ENCODE measurements at places on chromosomes 4 and X.

GRCh38 chrX:71534773-71535544, 2.1 kb downstream of the OGT start:
- DNase-seq = no peak

DNA sequence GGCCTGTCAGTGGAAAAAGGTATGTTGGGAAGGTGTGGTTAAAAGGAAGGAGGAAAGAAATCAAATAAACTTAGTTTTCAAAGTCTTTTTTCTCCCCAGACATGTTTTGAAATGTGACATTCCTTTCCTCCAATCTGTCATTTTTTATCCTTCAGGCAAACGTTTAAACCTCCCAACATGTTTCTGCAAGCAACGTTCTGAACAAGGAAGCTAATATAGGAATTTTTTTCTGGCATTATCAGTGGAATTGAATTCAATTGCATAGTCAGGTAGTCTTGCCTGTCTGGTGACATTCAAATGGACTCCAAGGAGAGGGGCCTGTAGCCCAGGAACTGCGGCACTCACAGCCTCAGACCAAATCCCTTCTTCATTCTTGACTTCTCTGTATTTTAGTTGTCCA, 30.0 kb upstream of the RASSF6 start:
- no peak for DNase-seq

DNA sequence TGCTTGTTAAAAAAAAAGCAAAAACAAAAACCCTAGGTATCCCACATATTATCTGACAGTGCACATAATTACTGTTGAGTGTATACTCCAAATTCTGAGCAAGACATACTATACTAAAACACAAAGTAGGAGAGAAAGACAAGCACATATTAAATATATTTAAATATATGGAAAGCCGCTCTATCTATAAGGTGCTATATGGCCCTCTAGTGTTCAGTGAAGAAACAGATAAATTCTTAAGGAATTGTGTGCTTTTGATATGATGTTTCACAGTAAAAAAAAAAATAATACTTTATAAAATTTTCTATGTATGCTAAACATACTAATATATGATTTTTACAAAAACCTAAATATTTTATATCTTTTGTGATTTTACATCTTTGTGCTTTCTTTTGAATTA, 137.8 kb downstream of the FBXW7 start:
- no peak for DNase-seq

DNA sequence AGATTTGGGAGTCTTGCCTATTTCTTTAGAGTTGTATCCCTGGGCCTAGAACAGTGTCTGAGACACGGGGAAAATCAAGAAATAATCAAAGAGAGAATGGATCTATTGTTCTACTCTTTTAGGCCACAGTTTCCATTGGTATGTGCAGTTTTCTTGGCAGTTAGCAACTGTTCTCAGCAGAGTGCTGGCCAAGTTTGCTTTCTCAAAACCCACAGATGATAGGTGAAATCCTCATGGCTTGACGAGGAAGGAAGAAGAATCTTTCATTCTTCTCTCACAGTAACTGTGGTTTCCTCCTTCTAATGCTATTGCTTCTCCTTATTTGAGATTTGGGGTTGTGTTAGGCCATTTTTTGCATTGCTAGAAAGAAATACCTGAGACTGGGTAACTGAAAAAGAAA, 42.2 kb downstream of the AGA start:
- no peak for DNase-seq

- no peak for DNase-seq
Measured at GRCh38 chrX:77299549-77299948, 147.6 kb upstream of the FGF16 start.

DNA sequence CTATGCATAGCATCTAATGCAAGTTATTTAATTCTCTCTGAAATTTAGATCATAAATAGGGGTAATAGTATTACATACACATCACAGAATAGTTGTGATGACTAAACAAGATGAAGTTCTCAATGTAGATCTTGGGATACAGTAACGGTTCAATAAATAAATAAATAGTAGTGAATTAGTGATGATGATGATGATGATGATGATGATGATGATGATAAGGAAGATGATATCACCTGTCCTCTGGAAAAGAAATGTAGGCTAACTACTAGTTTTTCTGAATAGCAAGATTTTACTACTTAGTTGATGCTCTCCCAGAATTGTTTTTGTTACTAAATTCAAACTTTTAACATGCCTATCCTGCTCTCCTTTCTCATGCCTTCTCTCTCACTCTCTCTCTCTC, 30.3 kb downstream of the SH3BGRL start:
- DNase-seq = no peak

DNA sequence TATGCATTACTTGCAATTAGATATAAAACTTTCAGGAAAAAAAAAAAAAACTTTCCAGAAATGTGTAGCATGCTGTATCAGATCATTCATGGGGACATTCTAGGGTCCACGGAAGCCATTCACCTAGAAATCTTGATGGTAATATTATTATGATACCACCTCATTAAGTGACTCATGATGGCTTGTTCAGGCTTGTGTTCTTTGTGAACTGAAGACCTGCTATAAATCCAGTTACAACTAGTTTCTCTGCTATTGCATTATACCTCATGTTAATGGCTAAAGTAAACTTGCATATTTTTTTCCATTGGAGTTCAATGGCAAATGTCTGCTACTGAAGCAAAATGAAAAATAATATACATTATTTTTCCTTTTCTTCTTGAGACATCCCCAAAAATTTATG, 35.3 kb upstream of the PTPN13 start:
- no peak for DNase-seq

- DNase-seq = no peak
Measured at GRCh38 chrX:40100141-40100536, 2.4 kb upstream of the BCOR start.

- no peak for DNase-seq
Measured at GRCh38 chr4:183550345-183551093, 45.7 kb downstream of the ING2 start.

- DNase-seq = no peak
Measured at GRCh38 chrX:153397256-153397960, 3.7 kb downstream of the PNMA6E start.

DNA sequence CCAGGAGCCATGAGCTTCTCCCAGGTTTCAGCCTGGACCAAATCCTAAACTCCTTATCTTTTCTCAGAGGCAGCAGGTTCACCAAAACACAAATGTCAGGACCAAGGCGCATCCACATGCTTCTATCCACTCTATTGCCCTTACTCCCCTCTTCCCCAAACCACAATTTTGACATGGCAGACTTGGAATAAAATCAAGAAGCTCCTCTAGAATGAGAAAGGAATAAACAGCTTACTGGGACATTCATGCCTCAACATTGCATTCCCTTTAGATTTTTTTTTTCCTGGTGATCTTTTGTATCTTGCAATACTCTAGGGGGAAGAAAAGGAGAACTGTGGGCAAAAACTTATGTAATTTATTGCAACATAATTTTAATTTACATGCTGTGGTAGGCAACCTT, 119.1 kb downstream of the TSPAN5 start:
- no peak for DNase-seq

DNA sequence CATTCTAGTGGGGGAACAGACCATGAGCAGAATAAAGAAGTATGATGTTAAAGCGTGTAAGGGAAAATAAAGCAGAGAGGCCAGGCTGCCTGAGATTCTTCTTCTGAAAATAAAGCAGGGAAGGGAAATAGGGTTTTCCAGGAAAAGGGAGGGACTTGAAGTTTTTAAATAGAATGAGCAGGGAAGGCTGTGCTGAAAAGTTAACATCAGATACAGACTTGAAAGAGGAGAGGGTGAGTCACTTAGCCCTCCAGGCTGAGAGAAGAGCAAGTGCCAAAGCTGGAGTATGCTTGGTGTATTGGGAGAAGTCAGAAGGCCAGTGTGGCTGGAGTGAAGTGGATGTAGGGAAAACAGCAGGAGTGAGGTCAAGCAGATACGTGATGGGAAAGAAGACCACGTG, 10.0 kb upstream of the PLK4 start:
- DNase-seq = no peak

- DNase-seq = no peak
Measured at GRCh38 chr4:78414116-78414515, 137.5 kb upstream of the ANXA3 start.

GRCh38 chr4:123671636-123672404, 275.2 kb downstream of the SPRY1 start:
- DNase-seq = no peak

DNA sequence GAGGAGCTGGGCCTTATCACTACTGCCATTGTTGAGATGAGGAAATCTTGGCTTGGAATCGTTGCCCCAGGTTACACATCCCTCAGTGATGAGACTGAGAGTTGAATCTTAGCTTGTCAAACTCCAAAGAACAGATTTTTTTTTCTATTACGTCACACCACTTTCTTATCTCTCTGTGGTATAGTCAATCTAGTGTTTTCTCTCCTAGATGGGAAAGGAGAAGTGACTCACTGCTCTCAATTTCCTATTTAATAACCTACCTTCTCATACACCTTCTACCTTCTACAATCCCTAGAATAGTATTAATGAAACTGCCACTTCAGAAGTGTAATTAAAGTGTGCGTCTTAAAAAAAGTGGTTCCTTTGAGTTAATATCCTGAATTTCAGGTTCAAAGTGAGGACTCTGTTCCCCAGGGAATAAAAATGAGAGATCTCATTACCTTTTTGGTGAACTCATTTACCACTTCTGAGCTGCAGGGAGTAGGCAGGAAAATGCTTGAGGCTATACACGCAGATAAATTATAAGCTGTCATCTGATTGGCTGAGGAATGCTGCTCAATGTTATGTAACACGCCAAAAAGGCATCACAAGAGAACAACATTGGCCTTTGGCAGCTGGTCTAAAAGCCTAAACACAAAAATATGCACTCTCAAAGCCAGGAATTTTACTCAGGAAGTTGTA, 59.3 kb downstream of the MAD2L1 start:
- no peak for DNase-seq

DNA sequence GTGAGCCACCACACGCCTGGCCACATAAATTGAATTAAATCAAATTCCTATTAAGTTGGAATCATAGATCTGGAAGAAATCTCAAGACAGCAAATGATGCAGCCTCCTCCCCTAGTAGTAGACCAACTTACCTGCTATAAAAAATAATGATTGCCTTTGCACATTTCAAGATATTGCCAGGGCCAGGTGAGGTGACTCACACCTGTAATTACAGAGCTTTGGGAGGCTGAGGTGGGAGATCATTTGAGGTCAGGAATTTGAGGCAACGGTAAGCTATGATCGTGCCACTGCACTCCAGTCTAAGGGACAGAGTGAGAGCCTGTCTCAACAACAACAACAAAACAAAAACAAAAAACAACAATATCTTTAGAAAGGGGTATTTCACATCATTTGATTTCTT, 17.0 kb upstream of the WWC2 start:
- DNase-seq = no peak

DNA sequence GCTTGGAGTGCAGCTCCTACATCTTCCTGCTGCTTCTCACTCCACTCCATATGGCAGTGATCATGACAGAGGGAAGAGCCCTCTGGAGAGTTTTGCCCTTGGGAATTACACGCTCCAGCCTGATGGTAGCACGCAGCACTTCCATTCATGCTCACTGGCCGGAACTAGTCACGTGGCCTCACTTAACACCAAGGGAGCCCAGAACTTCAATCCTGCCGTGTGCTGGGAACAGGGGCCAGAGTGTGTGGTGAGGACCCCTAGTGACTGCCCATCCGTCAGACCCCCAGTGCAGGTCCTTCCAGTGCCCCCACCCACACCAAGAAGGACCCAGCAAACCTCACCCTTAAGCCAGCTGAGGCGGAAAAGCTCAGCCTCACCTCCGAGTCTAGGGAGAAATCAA, 230.7 kb downstream of the EVC2 start:
- DNase-seq = no peak

GRCh38 chr4:182213004-182213403, 30.2 kb upstream of the TENM3 start:
- DNase-seq = no peak

DNA sequence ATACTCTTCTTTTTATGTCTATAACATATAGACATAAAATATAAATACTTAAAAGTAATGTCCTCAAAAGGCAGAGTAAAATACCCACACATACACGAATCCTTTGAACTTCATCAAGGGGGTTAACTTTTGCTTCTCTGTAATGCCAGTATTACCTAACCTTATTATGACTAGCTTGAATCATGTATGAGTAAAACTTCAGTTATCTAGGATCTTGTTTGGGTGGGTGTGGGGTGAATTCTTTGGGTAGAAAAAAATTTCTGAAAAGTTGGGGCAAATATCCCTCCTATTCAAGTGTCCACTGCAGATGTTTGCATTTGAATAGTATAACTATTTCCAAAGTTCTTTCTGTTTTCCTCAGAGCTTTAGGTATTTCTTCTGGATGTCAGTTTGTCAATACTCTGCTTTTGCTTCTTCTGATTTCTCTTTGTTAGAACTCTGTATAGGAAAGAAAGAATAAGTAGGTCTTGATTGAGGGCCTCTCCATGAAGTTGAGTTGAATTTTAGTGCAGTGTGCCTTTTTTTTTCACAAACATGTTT, 173.8 kb downstream of the ADGRL3 start:
- no peak for DNase-seq
